ENCODE measurements at places on chromosomes 1 and 21.

DNA sequence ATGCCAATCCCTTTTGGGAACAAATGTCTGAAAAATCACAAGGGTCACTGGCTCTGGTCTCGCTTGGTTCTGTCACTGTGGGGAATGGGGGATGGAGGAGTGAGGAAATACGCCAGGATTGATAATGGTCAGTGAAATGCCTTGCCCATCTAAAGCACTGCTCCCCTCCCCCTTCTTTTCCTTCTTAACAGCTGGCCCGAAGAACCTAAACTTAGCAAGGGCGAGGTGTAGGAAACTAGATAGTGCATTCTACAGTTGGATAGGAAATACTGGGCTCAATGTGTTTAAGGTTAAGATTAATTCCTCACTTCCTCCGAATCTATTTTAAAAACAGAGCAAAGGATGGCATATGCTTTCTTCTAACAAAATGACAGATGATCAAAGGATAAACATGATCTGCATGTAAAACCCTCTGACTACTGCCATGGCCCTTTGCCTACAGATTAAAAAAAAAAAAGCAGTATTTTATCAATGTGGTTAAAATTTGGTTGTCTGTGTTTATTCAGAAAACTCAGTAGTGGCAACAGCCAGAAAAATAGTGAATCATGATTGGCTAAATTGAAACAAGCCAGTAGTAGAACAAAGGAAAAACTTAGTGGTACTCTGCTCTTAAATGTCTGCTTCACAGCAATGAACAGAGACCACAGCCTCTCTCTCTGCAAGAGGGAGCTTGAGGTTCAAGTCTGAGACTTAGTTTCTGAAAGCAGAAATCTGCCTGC, 86.1 kb upstream of the VAV3 start:
- no peak for DNase-seq

GRCh38 chr1:41534181-41535076, 49.9 kb upstream of the EDN2 start:
- DNase-seq, result no peak

GRCh38 chr21:31670070-31670469, 10.6 kb downstream of the SOD1 start:
- no peak for DNase-seq

DNA sequence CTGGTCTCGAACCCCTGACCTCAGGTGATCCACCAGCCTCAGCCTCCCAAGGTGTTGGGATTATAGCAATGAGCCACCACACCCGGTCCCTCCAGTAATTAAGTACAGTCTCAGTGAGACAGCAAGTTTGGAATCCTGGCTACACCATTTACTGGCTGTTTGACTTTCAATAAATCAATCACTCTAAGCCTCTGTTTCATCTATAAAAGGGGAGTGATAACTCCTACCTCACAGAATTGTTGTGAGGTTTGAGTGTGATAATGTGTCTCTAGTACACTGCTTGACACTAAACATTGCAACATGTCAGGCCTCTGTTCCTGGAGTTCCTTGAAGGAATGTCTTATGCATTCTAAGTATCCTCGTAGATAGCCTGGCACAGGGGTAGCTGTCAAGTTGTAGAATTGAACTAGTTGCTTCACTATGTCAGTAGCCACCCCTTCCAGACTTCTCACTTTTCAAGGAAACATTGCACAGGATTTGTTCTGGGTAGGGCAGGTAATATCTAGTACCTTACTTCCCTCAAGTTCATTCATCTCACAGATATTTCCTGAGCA, 12.4 kb downstream of the ENTREP3 start:
- no peak for DNase-seq

- DNase-seq, result no peak
These were observed 10.1 kb downstream of the TMCC2 start for GRCh38 chr1:205237526-205238484.

- no peak for DNase-seq
These were observed 117.8 kb downstream of the GLIS1 start for GRCh38 chr1:53621144-53621543.

DNA sequence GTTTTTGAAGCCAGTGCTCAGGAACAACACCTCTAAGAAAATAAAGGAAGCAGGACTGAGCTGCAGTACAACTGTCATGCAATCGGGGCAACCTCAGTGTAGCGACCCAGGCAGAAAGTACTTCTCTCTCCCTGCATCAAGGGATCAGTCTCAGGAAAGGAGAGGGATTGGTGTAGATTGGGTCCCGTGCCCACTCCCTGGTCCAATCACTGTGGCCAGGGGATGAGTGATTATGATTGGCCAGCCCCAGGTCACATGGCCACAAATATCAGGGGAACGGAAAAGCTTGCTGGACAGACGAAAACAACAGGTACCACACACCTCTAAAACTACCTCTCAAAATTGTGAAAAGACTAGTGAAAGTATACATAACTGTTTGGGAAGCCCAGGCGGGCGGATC, 136.2 kb upstream of the F3 start:
- DNase-seq, result no peak

- DNase-seq, result no peak
These were observed 49.0 kb upstream of the TSPAN2 start for GRCh38 chr1:115138271-115138670.

- no peak for DNase-seq
These were observed 253.1 kb upstream of the ADGRL4 start for GRCh38 chr1:79259390-79260336.

- DNase-seq, result no peak
These were observed 233.0 kb upstream of the IRF2BP2 start for GRCh38 chr1:234842726-234843641.

- DNase-seq, result no peak
These were observed 30.1 kb downstream of the KCNAB2 start for GRCh38 chr1:6075748-6076147.

GRCh38 chr1:46545784-46546183, 5.7 kb downstream of the KNCN start:
- no peak for DNase-seq

DNA sequence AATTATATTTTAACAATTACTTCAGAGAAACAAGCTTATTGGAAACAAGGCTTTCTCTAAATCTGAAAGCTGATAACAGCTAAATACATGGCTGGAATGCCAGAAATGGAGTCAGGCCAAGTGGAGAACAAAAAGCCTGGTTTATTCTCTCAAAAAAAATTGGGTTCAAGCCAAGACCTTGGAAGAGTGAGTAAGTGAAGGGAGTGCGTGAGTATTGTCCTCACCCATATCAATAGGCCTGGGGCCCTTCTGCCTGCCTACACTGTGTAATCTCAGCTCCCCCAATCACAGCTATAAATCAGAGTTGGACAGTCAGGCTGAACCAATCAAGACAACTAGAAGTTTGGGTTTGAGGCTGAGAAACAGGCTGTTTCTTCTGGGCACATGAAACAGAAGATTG, 7.4 kb downstream of the KYAT3 start:
- DNase-seq, result peak; percentile 34

Measured in NCI-H2081 treated with DMSO at 0.1 percent for 48 hours (cell line).